ENCODE measurements at places on chromosomes 7 and 10.

GRCh38 chr10:15140698-15141097 lies 27.8 kb downstream of the NMT2 start:
- no peak for DNase-seq

DNA sequence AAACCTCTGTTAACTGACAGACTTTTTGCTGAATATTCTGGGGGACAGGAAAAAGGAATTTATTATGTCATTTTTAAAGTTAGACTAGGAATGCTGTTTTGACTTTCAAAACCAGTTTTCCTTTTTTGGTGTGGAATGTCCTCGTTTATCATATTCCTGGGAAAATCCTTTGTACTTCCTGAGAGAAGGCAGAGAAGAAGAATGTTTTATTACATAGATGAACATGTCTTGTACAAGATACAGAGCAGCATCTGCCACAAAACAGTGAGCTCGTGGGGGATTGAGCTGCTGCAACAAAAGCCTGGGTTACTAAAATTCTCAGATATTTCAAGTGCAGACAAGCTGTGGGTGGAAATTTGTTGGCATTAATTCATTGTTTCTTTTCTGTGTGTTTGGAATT lies 20.2 kb downstream of the MCU start:
- no peak for DNase-seq

- no peak for DNase-seq
Measured at GRCh38 chr10:7492660-7493046, 81.8 kb upstream of the SFMBT2 start.

GRCh38 chr10:86072413-86072812 lies 294.2 kb downstream of the GRID1 start:
- no peak for DNase-seq

DNA sequence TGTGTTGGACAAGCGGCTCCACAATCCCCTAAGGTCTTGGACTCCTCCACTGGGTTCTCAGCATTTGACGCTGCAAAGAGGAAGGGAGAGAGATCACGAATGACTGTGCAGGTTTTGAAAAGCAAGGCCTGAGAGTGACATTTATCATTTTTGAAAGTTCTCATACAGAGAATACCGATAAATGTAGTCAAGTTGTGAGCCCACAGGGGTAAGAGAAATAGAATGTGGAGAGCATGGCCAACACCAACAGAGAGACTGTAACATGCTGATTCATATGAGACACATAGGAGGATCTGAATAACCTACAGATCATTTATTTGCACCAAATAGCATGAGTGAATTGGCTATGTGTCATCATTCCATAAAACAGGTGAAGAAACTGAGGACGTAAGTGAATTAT lies 230.5 kb upstream of the MBL2 start:
- no peak for DNase-seq

Data from activated B cell treated with CpG ODN at 0.5 μM for 24 hours (primary cell).